Activated CD4-positive, CD25-positive, alpha-beta regulatory T cell (primary cell): ENCODE measurements at places on chromosomes 16 and 17.

- no peak for DNase-seq
Observed at GRCh38 chr17:28125526-28126378, 83.3 kb downstream of the NLK start.

DNA sequence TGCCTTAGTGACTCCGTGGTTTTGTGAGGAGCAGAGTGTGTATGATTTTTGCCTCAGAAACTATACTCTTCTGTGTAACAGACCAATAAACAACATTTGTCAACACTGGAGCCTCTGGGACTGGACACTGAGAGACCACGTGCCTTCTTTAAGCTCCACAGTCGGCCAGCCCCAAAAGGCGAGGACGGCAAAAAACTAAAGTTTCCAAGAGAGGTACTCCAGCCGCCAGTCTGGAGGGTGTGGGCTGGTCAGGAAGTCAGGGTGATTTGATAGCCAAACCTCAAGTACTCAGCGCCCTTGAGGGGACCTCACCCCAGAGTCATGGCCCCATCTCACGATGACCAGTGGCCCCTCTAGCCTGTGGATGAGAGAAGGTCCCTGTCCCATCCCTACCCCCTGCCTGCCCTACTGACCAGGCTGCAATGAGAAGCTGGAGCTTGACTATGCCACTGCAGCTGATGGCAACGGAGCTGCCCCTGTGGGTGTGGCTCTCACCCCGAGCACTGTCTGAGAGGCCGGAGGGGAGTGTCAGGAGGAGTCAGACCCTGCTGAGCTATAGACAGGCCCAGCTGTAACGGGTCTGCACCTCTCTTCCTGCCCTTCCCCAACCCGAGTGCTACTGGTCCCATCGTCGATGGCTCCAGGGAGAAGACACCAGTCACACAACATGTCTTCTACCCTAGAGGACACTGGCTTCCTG lies 19.8 kb downstream of the MNT start:
- DNase-seq = no peak

DNA sequence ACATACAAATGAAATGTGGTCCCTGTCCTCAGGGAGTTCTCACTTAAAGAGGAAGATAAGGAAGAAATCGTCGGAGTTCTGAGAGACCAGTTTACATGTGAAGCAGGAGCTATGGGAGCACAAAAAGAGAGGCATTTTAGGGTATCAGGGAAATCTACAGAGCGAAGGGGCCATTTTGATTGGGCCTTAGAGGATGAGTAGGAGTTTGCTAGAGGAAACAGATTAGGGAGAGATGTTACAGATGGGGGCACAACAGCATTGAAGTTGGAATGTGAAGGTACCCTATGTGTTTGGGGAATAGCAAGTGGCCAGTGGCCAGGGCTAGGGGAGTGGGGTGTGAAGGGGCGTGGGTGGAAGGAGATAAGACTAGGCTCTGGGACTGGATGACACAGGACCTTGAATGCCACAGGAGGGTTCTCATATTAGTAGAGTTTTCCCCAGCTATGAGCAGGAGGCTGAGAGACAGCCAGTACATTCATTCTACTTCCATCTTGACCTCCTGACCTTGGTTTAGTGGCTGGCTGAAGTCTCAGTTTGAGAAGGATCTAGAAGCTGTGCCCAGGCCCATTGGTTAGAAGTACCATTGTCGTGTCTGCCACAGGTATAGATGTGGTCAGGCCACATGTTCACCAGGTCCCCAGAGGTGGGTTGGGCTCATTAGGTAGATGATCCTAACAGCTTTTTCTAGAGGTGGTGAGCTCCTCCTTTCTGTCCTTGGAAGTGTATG lies 34.8 kb downstream of the CPNE2 start:
- no peak for DNase-seq

- no peak for DNase-seq
Observed at GRCh38 chr17:27585153-27585681, 45.8 kb upstream of the LGALS9 start.

- no peak for DNase-seq
Observed at GRCh38 chr17:62091804-62092203, 26.7 kb upstream of the MED13 start.

DNA sequence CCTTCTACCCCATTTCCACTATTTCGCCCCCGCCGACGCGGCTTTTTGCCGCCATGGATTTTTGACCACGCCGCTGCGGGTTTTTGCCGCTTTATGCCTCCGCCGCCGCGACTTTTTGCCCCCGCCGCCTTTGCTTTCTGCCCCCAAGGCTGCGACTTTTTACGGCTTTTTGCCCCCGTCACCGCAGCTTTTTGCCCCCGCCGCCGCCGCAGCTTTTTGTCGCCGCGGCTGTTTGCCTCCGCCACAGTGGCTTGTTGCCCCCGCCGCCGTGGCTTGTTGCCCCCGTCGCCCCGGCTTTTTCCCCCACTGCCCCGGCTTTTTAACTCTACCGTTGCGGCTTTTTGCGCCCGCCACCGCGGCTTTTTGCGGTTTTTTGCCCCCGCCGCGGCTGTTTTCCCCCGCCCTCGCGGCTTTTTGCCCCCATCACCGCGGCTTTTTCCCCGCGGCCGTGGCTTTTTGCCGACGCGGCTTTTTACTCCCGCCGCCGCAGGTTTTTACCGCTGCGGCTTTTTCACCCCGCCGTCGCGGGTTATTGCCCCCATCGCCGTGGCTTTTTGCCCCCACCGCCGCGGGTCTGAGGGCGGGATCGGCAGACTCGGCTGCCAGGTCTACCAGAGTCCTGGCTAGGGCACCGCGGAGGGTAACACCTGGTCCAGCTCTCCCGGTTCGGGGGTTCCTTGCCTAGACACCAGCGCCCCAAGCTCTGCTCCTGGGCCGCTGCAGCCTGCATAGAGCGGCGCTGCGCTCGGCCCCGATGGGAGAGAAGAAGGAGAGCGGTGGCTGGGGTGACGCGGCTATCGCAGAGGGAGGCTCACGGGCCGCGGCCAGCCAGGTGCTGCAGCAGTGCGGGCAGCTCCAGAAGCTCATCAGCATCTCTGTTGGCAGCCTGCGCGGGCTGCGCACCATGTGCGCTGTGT lies 562.7 kb upstream of the WSB1 start:
- DNase-seq = no peak

DNA sequence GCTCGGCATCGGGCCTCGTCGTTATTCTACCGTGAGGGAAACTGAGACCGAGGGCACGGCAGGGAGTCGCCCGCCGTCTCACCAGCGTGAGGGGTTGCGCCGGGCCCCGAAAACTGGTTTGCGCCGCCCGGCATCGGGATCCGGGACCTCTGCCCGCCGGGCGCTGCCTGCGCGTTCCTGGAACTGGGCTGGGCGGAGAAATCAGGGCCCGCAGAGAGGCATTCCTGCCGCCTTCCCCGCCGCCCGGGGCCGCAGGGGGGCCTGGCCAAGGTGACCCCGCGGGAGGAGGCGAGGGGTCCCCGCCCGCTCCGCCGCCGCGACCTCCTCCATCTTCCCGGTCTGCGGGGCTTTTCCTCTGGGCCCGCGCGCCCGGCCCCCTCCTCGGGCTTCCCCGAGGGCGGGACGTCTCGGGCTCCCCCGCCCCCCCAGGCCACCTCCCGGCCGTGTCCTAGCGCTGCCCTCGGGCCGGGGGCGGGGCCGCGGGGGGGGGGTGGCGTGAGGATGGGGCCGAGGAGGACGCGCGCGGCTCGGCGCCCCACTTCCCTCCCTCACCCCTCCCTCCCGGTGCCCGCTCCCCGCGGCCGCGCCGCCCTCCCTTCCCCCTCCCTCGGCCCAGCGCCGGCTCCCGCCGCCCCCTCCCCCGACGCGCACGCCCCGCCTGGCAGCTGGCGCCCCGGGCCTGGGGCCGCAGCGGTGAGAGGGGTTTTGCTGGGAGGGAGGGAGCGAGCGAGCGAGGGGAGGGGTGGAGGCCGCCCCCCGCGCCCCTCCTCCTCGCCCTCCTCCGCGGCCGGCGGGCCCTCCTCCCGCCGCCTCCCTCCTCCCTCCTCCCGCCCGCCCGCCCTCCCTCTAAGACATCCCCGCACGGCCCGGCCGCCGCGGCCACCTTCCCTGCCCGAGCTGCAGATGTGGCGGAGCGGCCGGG lies at the start of gene GLIS2:
Gene GLIS2, plus strand, starts transcription at position 882 of the 922 bp plus-strand sequence. CDS start 16,214 bp downstream, outside the sequence.
- no peak for DNase-seq

- peak; percentile 71 for DNase-seq
Observed at GRCh38 chr16:68264128-68265077, at the start of gene SLC7A6. Gene SLC7A6 (plus strand): TSS chr16:68264526. CDS start chr16:68274727, 10,201 bp downstream.

DNA sequence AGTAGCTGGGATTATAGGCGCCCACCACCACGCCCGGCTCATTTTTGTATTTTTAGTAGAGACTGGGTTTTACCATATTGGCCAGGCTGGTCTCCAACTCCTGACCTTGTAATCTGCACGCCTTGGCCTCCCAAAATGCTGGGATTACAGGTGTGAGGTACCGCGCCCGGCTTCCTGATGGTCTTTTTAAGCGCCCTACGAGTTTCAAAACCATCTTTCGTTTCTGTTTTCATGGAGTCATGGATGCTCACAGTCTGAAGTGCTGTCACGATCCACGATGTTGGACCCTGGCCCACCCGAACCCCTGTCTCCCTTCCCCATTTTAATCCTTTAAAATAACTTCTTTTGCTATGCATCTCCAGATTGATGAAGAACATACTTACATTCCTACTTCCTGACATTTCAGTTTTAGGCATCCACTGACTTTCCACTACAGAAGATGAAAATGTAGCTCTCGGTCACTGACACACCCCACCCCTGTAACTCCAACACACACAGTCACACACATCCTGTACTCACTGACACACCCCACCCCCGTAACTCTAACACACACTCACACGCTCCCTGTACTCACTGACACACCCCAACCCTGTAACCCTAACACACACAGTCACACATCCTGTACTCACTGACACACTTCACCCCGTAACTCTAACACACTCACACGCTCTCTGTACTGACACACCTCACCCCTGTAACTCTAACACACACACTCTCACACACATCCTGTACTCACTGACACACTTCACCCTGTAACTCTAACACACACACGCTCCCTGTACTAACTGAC lies 22.6 kb upstream of the WDR45B start:
- DNase-seq = no peak

DNA sequence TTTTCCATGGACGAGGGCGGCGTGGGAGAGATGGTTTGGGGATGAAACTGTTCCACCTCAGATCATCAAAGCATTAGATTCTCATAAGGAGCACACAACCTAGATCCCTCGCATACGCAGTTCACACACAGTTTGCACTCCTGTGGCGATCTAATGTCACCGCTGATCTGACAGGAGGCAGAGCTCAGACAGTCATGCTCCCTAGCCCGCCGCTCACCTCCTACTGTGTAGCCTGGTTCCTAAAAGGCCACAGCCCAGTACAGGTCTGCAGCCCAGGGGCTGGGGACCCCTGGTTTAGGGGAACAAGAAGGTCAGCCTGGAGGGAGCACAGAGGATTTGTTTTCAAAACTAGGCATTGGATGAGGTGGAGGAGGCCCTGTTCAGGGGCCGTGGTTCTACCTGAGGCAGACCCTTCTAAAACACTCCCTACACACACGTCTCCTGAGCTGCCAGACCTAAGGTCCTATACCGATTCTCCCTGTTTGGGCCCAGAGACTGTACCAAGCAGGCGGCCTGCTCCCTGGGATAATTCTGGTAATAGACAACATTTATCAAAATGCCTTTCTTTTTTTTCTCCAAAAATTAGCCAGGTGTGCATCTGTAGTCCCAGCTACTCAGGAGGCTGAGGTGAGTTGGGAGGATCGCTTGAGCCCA lies 38.6 kb downstream of the AXIN2 start:
- no peak for DNase-seq

DNA sequence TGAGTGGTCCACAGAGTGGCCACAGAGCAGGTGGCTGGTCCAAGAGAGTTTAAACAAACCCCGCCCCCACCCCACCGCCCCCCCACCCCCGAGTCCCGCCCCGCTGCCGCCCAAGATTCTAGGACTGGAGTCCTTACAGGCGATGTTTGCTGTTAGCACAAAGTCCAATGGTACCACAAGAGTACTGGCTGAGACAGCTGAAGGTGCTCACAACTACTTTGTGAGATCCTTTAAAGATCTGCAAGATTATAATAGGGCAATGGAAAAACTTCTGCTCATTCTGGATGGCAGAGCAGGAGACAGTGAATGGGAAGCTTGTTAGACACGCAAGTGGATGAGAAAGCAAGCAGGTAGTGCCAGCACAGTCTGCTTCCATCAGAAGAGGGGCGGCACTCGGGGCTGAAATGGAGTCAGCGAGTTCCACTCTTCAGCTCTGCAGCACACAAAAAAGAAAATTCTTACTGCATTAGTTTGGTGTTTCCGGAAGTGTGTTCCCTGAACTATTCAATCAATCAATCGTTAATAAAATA lies 4.7 kb upstream of the TEKT3 start:
- no peak for DNase-seq

DNA sequence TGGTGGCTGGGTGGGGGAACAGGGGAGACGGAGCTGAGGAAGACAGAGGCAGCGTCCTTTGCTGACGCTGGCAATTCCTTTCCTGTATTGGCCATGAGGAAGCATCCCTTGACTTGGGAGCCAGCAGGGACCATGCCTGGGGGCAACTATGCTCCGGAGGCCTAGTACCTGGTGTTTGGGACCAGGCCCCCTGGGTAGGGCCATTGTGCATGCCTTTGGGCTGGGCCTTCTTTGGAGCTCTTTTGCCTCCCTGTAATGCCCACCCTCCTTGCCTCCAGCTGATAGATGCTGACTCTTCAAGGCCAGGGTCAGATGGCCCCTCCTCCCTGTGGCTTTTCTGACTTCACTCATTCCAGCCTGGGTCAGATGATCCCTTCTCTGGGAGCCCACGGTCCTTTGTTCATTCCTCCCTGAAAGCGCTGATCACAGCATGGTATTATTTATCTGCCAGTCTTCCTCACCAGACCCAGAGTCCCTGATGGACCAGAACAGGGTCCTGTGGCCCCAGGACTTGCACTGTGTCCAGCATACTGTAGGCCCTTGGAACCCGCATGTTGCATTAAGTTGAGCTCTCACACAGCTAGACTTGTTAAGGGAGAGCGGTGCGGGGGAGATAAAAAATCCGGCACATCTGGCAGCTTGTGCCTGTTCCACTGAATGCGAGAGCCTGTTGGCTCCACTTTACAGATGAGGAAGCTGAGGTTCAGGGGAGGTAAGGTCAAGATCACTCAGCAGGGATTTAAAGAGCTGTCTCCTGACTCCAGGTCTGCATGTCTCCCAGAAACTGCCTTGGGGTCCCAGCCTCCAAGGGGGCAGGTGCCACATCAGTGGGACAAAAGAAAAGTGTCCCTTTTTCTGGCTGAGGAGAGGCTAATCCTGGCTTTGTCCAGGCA lies 2.9 kb downstream of the STARD3 start:
- no peak for DNase-seq

DNA sequence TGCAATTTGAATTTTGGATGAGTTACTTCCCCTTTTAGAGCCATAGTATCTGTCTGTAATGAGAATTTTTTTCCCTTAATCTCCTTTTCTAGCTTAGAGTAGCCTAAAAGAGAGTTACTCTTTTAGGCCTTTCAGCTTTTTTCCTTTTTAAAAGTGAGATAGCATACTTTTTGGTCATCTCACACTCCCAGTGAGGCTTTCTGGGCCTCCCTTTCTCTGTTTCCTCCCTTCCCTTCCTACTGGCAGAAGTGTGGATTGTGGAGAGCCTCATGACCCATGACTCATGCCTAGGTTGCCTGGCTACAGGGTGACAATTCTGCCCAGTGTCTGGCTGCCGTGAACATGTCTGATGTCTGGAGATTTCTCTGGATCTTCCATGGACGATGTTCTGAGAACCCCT lies 15.2 kb downstream of the KRT23 start:
- DNase-seq = no peak
